ENCODE measurements at places on chromosomes 6 and 20.

DNA sequence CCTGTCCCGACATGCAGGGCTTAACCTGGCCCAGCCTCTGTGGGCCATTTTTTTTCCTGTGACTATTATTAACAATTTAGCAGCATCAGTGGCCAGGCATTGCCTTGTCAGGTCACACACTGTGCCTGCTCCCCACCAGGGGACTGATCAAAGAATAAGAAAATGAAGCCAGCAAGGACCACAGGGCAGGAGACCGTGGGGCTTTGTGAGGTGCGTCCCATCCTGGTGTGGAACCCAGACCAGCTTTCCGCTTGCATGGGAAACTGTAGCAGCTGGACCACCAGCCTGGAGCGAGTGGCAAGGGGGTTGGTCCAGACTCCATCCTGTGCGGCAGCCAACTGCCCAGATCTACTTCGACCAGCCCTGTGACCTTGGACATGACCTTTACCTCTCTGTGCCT is 218.3 kb downstream of the ANKRD60 start:
- DNase-seq, result no peak

DNA sequence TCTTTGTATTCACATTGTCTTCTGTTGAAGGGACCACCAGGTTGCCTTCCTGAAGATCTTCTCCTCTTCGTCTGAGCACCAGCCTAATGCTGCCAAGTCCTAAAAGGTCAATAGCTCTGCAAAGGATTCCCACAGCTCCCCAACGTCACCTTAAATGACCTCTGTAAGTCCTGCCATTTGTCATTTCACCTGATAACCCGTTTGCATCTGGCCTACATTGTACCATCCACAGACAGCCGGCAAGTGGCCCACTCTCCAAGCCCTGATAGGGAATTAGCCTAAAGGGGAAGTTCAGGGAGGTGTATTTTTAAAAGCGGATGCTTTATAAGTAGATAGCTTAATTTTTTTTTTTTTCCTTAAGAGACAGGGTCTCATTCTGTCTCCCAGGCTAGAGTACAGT is 127.8 kb downstream of the ZMYND8 start:
- no peak for DNase-seq

DNA sequence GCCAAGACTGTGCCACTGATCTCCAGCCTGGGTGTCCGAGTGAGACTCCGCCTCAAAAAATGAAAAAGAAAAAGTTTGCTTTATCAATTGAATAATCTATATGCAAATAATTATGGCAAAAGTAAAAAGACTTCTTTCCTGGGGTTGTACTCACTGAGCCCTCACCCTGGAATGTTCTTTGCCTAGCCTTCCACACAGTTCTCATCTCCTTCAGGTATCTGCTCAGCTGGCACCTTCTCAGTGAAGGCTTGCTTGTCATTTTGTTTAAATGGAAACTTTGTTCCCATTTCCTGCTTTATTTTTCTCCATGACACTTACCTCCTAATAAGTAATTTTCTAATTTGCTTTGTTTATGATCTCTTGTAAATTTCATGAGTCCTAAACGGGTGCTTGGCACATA is 96.7 kb downstream of the SGK1 start:
- no peak for DNase-seq

DNA sequence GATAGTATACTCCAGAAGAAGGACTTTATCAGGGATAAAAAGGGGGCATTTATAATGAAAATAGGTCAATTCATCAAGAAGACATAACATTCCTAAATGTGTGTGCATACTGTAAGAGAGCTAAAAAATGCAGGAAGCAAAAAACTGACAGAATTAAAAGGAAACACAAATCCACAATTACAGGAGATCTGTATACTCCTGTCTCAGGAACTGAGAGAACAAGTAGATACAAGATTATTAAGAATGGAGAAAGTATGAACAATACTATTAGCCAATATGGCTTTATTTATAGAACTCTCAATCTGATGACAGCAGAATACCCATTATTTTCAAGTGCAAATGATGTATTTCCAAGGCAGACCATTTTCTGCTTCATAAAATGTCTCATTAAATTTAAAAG is 167.7 kb upstream of the BMP5 start:
- no peak for DNase-seq

GRCh38 chr6:12092762-12093161 is 80.7 kb downstream of the HIVEP1 start:
- no peak for DNase-seq

- no peak for DNase-seq
Observed at GRCh38 chr6:551829-552350, 105.0 kb downstream of the HUS1B start.

- no peak for DNase-seq
Observed at GRCh38 chr6:99905209-99906106, 88.6 kb downstream of the MCHR2 start.

DNA sequence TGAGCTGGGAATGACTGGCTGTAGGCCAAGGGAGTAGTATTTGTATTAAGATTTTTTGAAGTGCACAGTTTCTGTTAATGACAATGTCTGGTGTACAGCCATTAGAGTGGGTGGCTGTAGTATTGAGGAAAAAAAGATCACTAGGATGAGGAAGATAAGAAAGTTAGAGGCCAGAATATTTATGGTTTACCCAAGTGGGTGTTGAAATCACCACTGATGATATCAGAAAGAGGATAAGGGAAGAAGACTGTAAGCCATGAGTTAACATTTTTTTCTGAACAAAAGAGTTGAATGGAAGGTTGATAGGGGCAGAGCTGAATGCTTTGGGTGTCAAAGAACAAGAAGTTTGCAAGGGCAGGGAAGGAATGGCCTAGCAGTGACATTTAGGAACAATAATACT is 104.7 kb downstream of the PRDM13 start:
- DNase-seq, result no peak

GRCh38 chr6:100695445-100695844 is 185.7 kb downstream of the ASCC3 start:
- no peak for DNase-seq

DNA sequence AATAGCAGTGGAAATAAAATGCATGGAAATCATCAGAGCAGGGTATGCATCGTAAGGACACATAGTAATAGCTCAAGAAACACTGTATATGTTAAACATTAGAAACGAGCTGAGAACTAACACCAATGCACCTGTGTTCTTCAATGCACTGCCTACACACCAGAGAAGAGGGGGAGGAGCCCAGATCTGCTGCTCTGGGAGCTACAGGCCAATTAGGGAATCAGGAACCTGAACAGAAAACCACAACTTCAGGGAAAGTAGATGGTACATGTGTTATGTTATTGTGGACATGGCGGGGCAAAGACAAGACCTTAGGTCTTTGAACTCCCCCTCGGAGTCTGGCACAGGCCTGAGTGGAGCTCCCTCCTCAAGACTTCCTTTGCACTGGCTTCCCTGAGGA is 39.7 kb downstream of the RIPOR3 start:
- DNase-seq, result no peak

DNA sequence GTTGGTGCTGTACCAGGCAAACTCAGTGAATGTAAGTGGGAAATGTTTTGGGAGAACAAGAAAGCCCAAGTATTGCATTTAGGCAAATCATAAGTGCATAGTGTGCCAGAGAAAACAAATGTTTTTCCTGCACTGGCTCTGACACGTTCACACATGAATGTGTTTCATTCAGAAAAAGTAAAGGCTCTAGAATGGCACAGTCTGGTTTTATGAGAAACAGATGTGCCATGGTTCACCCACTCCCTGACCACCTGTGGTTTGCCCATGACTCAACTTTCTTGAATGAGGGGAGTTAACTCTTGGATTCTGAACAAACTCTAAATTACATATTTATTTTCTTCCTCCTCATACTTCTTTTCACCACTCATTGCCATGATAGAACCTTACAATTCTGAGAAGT is 126.9 kb downstream of the KCNQ5 start:
- no peak for DNase-seq

DNA sequence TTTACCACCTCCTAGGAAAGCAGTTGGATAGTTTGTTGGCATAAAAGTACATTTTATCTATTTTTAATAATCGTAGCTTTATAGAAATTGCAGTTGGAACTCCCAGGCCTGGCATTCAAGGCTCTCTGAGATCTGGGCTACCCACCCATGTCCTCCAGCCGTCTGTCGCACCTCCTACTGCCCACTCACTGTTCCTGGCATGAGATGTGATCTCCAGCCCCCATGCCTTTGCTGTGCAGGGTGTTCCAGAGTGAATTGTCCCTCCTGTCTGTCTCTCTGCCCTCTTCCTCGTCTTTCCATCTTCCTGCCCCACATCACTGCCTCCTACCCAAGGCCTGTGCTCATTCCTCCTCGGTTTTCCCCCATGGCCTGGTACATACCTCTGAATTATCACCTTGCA is 50.7 kb downstream of the PTPN1 start:
- no peak for DNase-seq

DNA sequence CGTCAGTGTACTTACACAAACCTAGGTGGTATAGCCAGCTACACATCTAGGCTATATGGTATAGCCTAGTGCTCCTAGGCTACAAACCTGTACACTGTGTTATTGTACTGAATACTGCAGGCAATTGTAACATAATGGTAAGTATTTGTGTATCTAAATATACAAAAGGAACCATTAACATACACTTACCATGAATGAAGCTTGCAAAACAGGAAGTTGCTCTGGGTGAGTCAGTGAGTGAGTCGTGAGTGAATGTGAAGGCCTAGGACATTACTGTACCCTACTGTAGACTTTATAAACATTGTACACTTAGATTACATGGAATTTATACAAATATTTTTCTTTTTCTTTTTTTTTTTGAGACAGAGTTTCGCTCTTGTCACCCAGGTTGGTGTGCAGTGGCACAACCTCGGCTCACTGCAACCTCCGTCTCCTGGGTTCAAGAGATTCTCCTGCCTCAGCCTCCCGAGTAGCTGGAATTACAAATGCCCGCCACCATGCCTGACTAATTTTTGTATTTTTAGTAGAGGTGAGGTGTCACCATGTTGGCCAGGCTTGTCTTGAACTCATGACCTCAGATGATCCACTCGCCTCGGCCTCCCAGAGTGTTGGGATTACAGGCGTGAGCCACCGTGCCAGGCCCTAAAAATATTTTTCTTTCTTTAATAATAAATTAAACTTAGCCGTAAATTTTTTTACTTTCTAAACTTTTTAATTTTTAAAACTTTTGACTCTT is 15.4 kb upstream of the KIAA1755 start:
- no peak for DNase-seq

DNA sequence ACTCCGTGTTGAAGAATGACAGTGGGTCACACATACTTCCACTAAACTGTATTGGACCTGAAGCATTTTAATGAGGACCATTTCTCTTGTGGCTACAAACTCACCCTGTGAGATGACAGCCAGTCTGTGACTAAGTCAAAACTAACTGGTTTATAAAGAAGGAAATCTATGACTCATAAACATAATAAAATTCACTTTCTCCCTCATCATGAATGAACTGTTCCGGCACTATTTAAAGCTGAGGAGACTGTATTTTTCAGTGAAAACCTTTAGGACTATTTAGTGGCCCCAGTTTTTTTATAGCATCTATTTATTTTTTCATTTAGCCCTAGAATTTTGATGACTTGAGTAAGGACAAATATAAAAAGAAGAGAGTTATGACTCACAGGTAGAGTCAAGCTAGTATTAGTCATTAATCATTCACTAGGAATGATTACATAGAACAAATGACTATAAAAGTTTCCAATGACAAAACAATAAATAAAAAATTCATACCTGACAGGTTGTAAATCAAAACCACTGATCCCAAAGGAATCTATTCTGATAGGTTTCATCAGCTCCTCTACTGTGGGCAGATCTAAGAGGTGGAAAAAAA is 34.2 kb downstream of the CEP162 start:
- no peak for DNase-seq

- DNase-seq, result no peak
Observed at GRCh38 chr6:40568062-40568708, 19.0 kb downstream of the LRFN2 start.

DNA sequence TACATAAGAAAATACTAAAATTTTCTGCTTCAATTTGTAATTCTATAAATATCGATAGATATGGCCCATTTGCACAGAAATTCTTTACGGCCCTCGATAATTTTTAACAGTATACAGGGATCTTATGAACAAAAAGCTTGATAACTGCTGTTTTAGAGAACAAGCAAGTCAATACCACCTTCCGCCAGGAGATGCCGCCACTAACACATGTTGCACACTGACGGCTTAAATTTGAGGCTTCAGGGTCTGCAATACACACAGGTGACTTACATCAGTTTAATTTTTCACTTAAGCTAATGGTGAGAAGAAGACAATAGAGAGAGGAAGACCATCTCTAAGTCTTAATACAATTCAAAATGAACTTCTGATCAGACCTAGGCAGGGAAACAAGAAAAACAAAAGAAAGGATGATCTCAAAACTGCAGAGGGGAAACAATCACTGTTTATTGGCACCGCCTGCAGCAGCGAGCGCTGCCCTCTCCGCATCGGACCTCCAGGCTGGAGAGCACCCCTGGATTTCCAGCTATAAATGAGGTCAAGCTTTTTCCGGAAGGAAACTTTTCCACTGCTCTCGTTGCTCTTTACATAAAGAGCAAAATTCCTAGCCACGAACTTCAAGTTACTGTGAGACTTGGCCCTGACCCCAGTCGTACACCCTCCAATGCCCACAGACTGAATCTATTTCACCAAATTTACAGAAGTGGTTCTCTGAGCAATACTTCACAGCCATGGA is 53.9 kb downstream of the OTOR start:
- DNase-seq, result peak; percentile 16

- no peak for DNase-seq
Observed at GRCh38 chr6:76972474-76972873, 490.8 kb downstream of the HTR1B start.

DNA sequence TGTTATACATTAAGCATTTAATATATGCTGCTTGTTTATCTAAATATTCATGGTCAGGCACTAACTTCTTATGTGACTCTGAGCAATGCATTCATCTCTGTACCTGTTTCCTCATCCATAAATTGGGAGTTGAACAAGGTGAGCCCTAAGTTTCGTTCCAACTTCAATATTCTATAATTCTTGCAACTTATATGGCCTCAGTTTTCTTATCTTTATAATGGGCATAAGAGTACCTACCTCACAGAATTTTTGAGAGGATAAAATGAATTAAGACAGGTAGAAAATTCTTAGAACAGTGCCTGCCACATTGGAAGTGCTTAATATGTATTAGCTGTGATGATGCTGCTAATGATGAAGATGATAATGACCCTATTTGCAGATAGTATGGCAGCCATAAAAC is 11.8 kb upstream of the HIVEP2 start:
- DNase-seq, result no peak

- no peak for DNase-seq
Observed at GRCh38 chr6:42200035-42200434, 5.3 kb upstream of the GUCA1B start.

- DNase-seq, result no peak
Observed at GRCh38 chr6:161192636-161193411, 81.0 kb downstream of the AGPAT4 start.

- DNase-seq, result no peak
Observed at GRCh38 chr6:78614961-78615360, 252.4 kb upstream of the IRAK1BP1 start.

DNA sequence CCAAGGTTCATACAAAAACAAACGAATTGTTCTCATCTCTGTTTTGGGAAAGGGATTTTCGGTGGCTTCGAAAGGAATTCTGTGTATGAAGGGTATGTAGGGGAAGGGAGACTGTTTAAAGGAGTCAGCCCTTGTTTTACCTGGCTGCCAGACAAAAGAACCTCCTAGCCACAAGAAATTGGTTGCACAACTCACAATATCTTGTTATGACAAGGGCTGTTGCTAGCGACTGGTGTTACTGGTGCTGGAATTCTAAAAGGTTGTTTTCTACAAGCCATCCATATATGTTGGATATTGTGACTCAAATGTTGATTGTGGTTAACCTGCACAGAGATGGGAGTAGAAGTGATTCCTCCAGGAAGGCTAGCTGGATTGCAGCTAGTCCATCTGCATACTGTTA is 34.6 kb upstream of the CITED2 start:
- DNase-seq, result no peak

GRCh38 chr6:139762587-139763031 is 388.2 kb upstream of the CITED2 start:
- no peak for DNase-seq
